ENCODE measurements at places on chromosomes 12 and 14. TPM values are rescaled to one million over a fixed set of nuclear protein-coding genes. Genes with fewer than 3 reads are reported as not detected.

DNA sequence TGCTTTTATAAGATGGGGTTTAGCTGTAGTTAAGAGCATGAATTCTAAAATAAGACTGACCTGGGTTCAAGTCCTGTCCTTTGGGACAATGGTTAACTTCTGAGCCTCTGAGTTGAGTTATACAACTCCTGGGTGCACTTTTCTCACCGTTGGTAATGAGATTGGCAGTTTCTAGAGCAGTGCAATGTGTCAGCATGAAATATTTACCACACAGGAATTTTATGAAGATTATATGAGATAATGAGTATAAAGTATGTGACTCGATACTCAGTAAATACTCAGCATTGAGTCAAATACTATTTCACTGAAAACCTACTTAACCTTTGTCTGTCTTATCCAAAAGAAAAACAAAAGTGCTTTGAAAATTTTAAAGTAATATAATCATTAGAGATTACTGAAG lies 214.2 kb downstream of the CPNE8 start:
- DNase-seq, result no peak

GRCh38 chr12:103301642-103302591 lies 193.9 kb downstream of the C12orf42 start:
- DNase-seq, result no peak

GRCh38 chr14:58598028-58598803 lies 39.5 kb upstream of the DACT1 start:
- no peak for DNase-seq

STON2 gene
- not detected for total RNA-seq

DNA sequence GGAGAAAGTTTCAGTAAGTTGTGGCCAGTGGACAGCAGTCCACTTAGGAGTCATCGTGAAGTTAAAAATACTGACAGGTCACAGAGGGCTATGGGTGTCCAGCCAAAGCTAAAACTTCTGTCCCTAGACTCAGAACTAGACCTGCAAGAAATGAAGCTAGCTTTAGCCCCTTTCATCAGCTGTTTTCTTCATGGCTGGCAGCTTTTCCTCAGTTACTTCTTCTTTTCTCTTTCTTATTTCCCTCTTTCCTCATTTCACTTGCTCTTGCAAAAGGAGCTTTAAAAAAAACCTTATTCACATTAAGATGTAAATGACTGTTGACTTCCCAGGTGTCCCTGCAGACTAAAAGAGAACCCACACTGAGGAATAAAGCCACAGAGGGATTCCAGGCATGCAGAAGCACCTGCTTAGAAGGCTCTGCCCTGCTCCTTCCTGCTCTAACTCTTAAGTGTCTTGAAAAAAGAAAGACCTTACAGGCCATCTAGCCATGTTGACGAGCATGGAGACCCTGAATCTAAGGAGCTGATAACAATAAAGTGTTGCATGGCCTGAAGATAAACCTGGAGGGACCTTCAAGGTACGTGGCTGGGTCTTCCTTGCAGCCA lies 69.7 kb upstream of the CCND2 start:
- DNase-seq, result no peak

DNA sequence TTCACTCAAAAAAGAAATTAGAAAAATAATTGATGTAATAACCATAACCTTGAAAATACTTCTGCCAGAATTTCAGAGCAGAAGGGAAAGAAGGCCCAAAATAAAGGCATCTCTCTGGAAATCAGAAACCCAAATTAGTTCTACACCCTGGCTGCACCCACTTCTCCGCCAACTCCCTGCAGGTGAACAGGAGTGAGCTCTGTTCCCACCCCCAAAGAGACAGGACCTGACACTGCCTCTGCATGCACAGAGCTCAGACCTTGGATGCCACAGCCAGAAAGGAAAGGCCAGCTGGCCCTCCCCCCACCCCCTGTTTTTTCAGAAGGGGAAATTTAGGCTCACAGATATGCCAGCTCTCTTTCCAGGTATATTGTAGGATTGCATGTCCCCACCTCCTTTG lies 228.2 kb downstream of the BCL11B start:
- DNase-seq, result no peak

DNA sequence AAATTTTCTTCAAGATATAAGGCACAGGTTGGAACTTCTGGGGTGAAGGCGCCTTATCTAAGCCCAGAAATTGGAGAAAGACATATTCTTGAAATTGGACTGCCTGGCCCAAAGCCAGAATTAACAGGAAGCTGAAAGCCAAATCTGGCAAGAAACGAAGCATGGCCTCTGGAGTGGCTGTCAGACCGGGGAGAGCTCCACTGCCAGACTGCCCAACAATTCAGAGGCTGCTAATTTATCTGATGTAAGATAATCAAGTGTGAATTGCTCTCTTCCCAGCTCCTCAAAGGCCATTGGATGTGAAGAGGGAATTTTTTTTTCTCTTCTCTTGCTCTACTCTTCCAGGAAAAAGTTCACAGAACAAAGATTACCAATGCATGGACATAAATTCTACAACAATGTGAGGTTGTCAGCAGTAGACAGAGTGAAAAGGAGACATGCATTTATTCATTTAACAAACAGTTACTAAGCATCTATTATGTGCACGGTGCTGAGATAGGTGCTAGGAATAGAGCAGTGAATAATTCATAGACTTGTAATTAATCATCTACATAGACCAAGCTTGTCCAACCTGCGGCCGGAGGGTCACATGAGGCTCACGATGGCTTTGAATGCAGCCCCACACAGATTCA lies at the start of gene GDF3:
TSS of gene GDF3 (minus strand) at position 210 of the 632 bp plus-strand sequence. CDS start at position 163, 47 bp downstream.
- DNase-seq, result no peak

GRCh38 chr12:94596596-94596995 lies 53.8 kb downstream of the TMCC3 start:
- DNase-seq, result no peak

FAM181A gene
- total RNA-seq, result not detected

DNA sequence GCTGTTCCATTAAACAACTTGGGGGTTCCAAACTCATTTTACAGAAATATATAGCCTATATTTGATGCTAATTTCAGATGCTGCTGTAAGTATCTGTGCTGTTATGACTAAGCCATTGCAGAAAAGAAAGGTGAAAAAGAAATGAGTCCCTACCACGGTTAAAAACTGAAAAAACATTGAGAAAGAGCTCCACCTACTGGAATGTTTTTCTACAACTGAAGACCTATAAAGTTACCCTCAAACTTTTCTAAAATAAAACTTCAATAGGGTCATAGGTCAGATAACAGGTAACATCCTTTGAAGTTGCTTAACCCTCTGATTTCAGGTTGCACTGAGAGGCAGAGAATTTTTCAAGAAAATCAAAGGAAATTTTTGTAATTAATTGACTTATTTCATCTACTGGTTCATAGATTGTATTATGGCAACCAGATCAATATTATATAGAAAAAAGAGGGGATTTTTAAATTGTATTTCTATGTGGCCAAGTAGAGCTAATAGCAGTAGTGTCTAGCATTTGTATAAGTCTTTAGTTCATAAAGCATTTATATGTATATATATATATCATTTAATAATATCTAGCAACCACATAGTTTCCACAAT lies 279.9 kb downstream of the RPS29 start:
- no peak for DNase-seq

GRCh38 chr14:35932136-35932535 lies 106.0 kb downstream of the BRMS1L start:
- DNase-seq, result no peak

IL26 gene
- not detected for total RNA-seq

DNA sequence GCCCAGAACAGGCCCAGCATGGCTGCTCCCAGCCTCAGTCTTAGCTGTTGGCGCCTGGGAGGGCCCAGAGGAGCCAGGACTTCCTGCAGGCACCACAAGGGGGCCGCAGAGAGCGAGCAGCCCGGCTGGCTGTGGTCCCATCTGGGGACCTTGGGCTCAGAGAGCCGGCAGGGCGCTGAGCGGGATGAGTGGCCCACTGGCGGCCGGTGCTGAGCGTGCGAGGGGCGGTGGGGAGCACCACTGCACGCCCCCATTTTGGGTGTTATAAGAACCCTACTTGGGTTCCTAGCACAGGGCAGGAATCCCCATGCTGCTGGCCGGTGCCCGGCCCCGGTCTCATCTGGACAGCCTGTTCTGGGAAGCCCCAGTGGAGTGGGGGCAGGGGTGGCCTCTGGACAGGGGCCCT lies 25.9 kb upstream of the CRIP2 start:
- DNase-seq, result peak; percentile 78

RNF212B gene
- total RNA-seq, result not detected

DNA sequence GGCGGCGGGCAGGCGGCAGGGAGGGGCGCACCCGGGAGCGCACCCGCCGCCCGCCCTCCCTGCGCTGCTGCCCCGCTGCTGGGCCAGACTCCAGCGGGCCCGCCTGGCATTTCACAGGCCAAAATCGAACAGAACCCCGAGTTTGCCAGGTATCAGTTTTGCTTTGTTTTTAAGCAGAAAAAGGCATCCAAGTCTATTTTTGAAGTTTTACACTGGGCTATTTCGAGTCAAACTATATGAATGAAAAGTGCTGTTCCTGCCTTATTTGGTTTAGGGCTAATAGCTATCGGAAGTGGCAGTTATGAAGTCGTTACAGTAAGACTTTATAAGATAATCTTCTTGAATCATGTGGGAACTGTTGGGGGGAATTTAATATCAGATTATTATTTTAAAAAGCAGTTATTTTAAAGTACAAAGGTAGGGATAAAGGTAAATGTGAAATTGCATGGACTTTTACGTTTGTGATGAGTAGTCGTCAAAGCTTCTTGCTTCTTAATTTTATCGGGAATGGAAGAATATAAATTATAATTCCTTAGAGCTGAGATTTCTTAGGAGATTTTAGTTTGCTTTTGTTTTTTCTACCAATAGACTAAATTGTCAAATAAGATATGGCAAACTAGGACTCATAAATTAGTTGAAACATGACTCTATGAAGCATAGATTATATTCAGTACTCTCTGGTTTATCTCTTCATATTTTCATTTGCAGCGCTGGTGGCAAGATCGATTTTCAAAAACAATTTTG lies 1.1 kb downstream of the MSRB3 start:
- no peak for DNase-seq

DNA sequence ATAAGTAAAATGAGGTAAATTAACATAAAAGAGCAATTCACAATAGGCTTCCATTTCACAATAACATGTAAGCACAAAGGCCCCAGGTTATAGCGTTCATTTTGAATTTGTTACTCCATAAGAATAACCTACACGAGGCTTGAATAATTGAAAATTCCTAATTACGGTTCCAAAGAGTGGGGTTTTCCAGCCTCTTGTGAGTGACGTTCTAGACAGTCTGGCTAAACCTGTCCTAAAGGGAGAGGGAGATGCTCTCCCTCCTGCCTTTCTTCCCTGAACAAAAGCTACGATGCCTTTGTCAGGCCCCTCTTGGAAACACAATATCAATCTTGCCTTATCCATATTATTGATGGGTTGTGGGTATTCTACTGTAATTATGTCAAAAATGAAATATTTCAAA lies 24.3 kb upstream of the VRK1 start:
- DNase-seq, result no peak

MGAT2 gene
- 55.0 TPM for total RNA-seq

GRCh38 chr12:45611061-45611460 lies 118.4 kb upstream of the ARID2 start:
- DNase-seq, result no peak

- DNase-seq, result no peak
Measured at GRCh38 chr12:68290126-68290525, 36.7 kb upstream of the IL22 start.

GRCh38 chr12:110846615-110847566 lies at the start of gene CCDC63:
TSS of gene CCDC63 (plus strand) at chr12:110846987. CDS start at chr12:110852955, 5,968 bp downstream.
- peak; percentile 57 for DNase-seq

- no peak for DNase-seq
Measured at GRCh38 chr14:36655571-36655962, 6.1 kb upstream of the PAX9 start.

CYP46A1 gene
- total RNA-seq, result 0.26 TPM

DNA sequence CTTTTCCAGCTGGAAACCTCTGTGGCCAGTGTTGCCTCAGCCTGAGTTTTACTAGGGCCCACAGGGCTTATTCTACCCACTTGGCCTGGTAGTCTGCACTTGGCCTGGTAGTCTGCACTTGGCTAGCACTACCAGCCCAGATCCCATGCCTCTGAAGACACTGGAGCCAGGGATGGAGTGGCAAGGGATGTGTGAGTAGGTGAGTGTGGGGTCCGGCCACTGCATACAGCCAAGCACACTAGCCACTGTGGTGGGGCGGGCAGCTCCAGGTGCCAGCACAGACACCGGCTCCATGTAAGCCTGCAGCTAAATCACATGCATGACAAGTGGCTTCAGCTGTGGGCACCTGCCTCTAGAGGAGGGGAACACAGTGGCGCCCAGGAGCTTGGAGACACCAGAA lies 63.4 kb upstream of the NAV3 start:
- DNase-seq, result no peak

- no peak for DNase-seq
Measured at GRCh38 chr12:83224012-83224411, 537.3 kb downstream of the TMTC2 start.

DNA sequence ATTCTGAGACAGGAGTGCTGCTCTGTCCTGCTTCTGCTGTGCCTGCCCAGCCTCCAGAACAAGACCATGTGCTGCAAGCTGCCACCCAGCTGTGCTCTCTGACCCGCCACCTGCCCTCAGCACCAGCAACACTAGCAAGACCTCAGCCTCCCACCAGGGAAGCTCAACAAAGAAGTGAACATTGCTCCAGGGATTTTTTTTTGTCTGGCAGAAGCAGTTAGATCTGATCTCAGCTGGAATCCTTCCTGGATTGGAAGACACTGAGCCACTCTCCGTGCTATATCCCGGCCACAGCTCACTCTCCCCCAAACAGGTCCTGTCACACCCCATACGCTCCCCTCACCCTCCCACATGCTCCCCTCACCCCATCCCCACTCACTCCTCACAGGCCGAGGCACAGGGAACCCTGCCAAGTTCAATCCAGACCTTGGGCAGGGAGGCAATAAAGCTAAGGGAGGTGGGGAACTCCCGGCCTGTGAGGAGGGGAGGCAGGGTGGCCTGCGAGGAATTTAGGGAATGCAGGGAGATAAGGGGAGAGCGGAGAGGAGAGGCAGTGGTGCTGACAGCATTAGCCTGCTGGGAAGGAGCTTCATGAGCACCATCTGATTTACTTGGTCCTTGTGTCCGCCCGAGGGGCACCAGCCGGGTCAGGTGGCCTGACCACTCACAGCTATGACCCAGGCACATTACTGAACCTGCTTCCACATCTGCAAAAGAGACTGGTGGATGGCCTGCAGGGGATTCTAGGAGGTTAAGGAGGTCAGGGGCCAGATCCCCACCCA lies 29.7 kb downstream of the CCDC85C start:
- no peak for DNase-seq

DNA sequence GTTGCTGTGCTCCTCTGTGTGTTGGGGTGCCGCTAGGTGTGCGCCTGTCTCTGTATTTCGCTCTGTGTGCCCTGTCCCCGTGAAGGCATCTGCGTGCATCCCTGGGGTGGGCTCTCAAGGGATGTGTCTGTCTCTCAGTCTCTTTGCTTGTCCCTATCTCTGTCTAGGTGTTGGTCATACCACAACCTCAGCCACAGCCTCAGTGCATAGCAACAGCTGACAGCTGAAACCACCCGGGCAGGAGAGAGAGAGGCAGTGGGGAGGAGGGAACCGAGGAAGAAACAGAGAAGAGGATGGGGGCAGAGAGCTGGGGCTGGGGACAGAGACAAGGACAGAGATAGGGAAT lies 953 bp upstream of the NXPH4 start:
- DNase-seq, result peak; percentile 62

- DNase-seq, result no peak
Measured at GRCh38 chr12:111761706-111762105, 5.0 kb upstream of the ALDH2 start.

Data from activated naive CD8-positive, alpha-beta T cell treated with anti-CD3 and anti-CD28 coated beads, Interleukin-2, amount 10 ng/mL, durations not matched to agents 7 days and 5 days (primary cell).